ENCODE measurements at places on chromosomes 5 and 9.

DNA sequence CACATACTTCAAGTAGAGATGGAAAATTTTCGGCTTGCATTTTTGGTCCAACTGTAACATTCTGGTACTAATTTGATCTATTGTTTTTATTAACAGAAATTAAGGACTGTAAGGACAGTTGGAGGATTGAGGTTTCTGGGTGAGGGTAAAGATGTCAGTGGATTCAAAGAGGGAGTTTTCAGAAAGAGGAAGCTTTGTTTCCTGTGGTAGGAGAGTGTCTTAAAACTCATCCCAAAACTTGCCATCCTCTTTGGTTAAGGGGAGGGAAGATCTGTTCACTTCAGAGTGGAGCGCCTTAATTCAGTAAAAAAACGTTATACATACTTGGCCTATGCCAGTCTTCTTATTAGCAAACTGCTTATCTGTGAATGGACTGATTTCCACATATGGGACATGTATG lies 13.8 kb downstream of the CNTRL start:
- no peak for DNase-seq

DNA sequence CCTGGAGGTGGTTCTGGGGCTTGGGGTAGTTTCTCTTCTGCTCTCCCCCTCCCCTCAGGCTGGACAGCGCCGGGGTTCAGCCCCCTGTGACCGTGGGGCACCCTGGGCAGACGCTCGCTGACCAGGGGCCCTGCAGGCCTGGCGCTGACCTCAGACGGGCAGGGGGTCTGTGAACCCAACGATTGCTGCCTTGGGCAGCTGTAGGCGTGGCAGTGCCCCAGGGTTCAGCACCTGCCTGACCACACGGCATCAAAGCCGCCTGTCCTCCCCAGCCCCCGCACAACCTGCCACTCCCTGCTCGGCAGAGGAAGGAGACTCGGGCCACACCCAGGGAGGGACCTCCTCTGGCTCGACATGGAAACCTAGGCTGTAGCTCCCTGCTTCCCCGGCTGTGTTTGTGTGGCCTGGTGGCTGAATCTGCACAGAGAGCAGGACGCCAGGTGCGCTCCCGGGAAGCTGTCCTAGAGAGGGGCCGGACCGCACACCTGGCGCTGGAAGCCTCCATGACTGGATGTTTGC lies 12.2 kb downstream of the LCN12 start:
- DNase-seq = no peak

GRCh38 chr9:29339387-29339786 lies 1766.1 kb upstream of the C9orf72 start:
- no peak for DNase-seq

- DNase-seq = no peak
Observed at GRCh38 chr9:68457803-68458202, 82.9 kb downstream of the TMEM252 start.

GRCh38 chr5:98564836-98565235 lies 208.6 kb upstream of the RGMB start:
- DNase-seq = no peak

- no peak for DNase-seq
Observed at GRCh38 chr5:131224387-131225201, 39.3 kb upstream of the CDC42SE2 start.

DNA sequence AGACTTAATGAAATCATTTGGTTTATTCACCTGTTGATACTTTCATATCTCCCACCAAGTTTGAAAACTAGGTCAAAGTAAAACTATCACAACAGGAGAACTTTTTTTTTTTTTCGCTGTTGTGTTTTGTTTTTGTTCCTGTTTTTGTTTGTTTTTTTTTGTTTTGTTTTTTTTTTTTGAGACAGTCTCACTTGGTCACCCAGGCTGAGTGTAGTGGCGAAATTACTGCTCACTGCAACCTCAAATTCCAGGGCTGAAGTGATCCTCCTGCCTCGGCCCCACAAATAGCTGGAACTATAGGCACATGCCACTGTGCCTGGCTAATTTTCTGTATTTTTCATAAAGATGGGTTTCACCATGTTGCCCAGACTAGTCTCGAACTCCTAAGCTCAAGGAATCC lies 49.3 kb downstream of the MLLT3 start:
- no peak for DNase-seq

DNA sequence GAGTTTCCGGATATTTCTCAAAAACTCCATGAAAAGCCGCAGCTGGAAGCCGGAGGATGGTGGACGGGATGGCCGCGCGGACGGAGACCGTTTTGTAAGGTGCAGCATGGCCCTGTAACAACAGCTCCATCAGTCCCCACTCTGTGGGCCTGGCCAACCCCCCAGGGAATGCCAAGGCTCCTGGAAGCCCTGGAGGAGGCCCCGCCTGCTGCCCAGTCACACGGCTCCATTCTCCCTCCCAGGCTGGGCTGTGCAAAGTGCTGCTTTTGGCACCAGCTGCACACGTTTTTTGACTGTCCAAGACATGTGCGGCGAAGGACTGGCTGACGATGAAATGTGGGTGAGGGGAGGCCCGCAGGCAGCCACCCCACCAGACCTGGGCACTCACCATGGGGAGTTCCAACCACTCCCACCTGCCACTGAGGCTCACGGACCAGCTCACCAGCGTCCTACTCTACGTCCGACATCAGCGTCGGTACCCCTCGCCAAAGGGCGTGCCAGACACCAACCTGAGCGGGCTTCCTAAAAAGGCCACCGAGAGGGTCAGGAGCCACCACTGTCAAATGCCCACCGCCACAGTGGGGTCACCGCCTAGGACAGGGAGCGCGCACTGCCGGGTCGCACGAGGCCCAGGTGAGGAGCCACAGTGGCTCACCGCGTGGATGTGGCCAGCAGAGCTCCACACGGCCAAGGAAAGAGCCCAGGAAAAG lies 27.3 kb downstream of the PNPLA7 start:
- no peak for DNase-seq

DNA sequence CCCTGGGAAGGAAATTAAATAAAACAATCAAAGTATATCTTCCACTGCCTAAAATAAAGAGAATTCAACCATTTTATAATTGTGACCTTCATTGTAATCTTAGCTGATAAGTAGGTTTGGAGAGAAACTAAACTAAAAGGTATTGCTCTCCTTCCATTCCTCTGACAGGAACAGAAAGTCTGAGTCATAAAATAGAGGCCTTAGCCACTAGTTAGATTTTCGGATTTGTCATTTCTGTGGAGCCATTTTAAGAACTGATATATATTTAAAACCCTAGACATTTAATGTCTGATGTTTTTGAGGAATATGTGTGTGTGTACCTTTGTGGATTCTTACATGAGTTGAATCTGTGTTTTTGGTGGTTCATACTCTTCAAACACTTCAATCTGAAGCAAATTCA lies 11.8 kb upstream of the TMC1 start:
- no peak for DNase-seq

- DNase-seq = no peak
Observed at GRCh38 chr5:142342128-142342981, 17.5 kb upstream of the SPRY4 start.

DNA sequence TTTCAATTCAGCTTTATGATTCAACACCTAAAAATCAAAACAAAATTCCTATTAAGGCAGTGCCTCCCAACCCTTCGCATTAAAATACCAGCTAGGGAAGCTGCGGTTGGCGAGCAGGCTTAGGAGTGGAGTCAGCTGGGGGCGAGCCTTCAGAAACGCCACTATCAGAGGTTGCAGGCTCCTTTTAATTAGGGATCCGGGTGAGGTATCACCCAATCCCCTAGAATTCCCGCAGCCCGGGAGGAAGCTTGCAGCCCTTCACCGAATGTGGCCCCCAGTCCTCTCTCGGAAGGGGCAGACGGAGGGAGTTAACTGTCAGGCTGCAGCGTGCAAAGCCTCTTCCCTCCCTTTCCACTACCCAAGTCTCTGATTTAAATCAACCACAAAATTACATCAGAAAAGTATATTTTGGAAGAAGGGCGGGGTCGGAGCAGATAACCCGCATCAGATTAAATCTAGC lies 1.7 kb downstream of the STC2 start:
- no peak for DNase-seq

DNA sequence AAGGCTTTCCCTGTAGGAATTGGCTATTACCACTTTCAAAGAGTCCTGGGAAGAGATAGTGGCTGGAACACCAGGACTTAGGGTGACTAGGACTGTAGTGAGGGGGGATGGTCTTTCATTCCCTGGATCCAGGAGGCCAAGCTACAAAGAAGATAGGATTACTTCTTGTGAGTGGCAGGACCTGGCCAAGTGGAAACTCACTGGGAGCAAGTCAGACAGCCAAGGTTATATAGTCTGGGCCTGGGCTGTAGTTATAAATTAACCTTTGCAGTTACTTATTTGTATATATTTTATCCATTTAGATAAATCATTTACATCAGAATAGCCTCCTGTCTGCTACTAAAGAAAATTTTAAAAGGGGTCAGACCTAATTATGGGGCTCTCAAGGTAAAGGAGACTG lies 124.3 kb downstream of the TLR4 start:
- DNase-seq = no peak

DNA sequence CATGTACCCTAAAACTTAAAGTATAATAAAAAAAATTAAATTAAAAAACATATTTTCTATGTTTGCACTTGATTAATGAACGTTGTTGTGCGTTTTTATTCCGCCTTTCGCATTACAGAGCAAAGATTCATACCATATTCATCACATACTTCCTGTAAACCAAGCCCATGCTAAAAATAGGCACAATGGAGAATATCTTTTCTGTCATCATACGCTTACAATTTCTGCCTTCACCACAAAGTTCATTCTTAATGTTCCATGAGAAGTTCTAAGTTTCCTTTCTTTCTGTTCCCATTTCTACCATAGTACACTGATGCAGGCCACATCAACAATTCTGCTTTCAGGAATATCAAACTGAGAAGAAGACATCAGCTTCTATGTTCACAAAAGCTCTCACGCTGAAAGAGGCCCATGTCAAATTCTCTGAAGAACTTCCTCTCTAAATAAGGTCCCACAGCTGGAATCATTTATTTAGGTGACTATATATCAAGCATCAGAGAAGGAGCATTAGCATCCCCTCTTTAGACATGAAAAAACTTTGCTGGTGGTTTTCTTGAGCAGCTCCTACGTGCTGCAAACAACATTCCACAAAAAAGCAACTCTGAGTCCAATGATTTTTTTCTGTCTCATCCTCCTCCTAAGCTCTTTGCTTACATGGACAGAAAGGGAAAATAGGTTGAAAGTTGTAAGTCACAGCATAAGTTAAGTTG lies 456.4 kb downstream of the CDH10 start:
- DNase-seq = no peak

GRCh38 chr9:127987103-127987614 lies 6.4 kb upstream of the EEIG1 start:
- no peak for DNase-seq

DNA sequence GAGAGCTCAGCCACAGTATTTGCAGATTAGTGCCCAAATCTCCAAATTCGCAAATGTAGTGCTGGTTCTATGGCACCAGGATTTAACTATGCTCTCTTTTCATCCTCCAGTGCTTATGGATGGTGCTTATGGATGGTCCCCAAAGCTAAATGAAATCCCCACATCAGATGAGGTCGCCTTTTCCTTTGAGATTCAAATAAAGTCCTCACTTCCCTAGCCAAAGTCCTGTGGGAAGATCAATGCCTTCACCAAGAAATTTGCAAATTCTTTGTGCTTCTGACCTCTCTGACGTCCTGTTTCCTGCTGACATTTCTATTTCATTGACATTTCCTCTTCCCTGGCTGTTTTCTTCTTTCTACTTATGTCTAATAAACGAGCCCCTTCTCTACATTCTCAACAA lies 1077.0 kb upstream of the C9orf72 start:
- DNase-seq = no peak

DNA sequence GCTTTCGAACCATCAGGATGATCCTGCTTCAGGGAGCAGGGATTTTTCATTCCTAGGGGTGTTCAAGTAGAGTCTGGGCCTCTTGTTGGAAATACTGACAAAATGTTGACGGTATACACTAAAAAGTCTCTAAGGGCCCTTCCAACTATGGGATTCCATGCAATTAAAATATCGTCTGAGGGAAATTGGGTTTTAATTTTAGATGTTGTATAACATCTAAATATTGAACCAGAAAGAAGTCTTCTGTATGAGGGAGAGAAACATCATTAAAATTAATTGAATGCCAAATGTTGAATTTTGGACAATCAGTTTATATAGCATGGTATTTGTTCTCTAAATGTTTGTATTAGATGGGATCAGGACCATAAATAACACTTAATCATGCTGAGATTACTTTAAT lies 25.7 kb upstream of the DAB2 start:
- no peak for DNase-seq

GRCh38 chr5:66869347-66869746 lies 273.2 kb downstream of the MAST4 start:
- DNase-seq = no peak

GRCh38 chr9:14277244-14277643 lies 36.7 kb downstream of the NFIB start:
- DNase-seq = no peak

DNA sequence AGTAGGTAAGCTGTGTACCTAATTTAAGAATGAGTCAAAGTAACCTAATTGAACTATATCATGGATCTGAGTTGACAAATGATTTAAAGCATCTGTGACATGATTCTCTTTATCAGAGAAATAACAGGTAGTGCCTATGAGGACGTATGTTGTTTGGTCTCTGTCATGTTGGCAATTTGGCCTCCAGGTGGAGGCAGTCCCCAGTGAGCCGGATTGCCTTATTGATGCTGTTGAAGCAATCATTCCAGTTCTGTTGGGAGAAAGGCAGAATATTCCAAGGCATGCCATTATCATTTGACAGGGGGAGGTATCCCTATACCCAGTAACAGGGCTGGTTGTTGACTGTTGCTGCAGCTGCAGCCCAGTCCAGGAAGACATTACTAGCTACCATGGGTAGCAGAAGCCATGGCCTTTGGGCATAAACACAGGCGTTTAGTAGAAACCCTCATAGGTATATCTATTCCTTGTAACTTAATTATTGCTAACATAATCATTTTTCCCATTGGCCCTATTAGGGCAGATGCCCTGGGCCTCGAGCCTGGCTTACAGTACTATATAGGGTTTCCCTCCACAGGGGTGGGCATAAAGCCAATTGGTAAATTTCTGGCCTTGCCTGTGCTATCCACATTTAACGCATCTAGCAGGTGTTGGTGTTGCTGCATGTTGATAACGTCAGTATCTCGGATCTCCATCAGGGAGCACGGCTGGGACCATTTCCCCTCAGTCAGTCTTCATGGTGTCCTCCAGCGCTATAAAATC lies 12.2 kb upstream of the SLC22A4 start:
- no peak for DNase-seq

GRCh38 chr5:95838001-95838520 lies 15.5 kb upstream of the GLRX start:
- DNase-seq = no peak

- no peak for DNase-seq
Observed at GRCh38 chr5:134171972-134172371, 4.8 kb downstream of the SKP1 start.

- no peak for DNase-seq
Observed at GRCh38 chr5:127055880-127056653, 17.2 kb downstream of the C5orf63 start.

DNA sequence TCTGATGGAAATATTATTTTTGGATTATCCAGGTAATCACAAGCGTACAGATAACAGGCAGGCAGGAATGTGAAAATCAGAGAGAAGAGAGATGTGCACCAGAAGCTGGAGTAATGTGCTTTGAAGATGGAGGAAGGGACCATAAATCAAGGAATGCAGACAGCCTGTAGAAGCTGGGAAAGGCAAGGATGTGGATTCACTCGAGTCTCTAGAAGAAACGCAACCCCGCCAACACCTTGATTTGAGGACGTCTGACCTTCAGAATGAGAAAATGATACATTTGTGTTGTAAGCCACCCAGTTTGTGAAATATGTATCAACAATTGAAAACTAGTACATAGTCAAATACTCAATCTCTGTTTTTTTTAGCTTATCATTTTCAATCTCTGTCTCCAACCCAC lies 207.6 kb upstream of the MPDZ start:
- no peak for DNase-seq

GRCh38 chr5:154237946-154238345 lies 47.4 kb downstream of the GALNT10 start:
- DNase-seq = no peak

Measured in spinal cord (tissue), 10 donors.